ENCODE measurements at places on chromosomes 12 and 14. TPM values are rescaled to one million over a fixed set of nuclear protein-coding genes. Genes with fewer than 3 reads are reported as not detected.

KRT71 gene
- total RNA-seq, result not detected

GPX2 gene
- total RNA-seq, result not detected

CLEC2A gene
- total RNA-seq, result not detected

PMCH gene
- 0.22 TPM for total RNA-seq

C1R gene
- 427 TPM for total RNA-seq

MYH6 gene
- total RNA-seq, result not detected

ZDHHC22 gene
- total RNA-seq, result not detected

IFNG-AS1 gene
- 0.86 TPM for total RNA-seq

ARL1 gene
- 112 TPM for total RNA-seq

RNASE1 gene
- total RNA-seq, result not detected

All from articular chondrocyte of knee joint (primary cell).